Activated naive CD4-positive, alpha-beta T cell treated with anti-CD3 and anti-CD28 coated beads, Interleukin-2, amount 50 U/mL, for 72 hours (primary cell): ENCODE measurements at places on chromosomes 2 and 18.

- DNase-seq: no peak
Measured at GRCh38 chr2:68907920-68908253, 36.7 kb upstream of the BMP10 start.

DNA sequence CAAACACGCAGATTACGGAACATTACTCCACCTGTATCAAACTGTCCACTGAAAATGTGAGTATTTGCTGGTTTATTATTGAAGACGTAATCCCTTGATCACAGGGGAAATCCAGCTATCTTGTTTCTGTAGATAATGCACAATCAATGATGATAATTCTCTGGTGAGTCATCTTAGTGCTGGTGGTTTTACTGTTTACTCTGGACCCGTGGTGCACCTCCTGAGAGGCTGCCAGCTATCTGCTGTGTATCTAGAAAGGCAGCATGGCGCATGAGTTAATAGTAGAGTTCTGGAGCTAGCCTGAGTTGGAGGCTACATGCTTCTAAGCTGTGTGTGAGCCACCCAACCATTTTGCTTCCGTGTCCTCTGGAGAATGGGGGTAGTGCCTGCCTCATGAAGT, 6.5 kb downstream of the NCAPH start:
- DNase-seq: no peak

DNA sequence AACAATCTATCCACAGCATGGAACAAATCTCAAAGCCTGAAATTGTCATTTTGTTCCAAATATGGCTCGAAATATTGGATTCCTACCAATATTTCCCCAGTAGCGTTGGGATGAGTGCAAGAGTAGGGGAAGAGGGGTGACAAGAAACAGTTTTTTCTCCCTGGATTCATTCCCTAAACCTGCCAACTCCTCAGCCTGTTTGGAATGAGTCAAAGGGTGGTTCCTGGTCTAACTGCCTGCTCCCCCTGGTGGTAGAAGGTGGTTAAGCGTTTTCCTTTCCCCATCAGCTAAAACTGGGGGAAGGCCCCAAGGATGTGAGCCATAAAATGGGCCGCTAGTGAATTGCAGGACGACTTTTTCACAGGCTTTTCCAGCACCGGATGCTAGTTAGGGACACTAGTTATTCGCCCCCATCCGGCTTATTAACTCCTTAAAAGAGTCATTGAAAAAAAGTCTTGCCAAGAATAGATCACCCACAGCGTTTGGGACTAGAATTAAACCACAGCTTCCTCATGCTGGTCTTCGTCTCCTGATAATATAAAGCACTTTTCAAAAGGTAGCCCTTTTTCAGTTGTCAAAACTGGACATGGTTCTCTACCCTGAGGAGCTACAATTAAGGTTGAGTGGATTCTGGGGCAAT, 72.5 kb downstream of the DHRS9 start:
- DNase-seq: peak; percentile 71

DNA sequence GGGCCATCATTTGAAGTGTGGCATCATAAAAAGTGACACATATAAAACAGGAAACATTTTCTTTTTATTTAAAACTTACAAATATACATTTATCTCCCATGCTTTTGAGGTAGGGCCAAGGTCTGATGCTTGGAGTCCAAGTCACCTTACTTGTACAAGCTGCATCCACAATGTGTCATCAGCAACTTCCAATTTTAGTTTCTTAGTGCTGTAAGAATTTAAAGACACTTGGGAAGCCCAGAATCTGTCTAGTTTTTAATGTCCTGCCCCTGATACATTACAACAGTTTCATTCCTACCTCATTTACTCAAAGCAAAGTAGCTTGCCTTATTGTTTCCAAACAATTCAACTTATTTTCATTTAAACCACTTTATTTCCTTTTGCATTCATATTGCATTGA, 297.7 kb downstream of the MTX2 start:
- no peak for DNase-seq

GRCh38 chr2:28161466-28161865, 231.2 kb upstream of the FOSL2 start:
- DNase-seq: no peak

- no peak for DNase-seq
Measured at GRCh38 chr18:50172367-50172766, 22.6 kb downstream of the MYO5B start.

DNA sequence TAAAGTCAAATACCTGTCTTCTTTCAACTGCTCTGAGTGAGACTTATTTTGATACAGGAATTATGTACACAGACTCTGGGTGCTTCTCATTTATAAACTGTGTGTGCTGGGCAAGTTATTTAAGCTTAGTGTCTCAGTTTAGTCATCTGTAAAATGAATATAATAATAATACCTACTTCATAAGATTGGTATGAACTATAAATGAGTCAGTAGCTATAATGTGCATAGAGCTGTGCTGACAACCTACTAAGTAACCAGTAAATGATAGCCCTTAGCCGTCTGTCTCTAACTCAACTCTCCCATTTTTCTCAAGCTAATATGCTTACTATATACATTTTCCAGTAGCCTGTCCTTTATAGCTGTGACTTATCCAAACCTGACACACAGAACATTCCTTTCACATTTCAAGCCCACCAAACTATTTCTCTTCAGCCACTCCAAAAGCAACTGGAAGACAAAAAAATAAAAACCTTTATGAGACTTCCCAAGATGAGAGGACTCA, 319.8 kb downstream of the ETAA1 start:
- DNase-seq: no peak

- no peak for DNase-seq
Measured at GRCh38 chr2:101638181-101638711, 59.3 kb upstream of the MAP4K4 start.

DNA sequence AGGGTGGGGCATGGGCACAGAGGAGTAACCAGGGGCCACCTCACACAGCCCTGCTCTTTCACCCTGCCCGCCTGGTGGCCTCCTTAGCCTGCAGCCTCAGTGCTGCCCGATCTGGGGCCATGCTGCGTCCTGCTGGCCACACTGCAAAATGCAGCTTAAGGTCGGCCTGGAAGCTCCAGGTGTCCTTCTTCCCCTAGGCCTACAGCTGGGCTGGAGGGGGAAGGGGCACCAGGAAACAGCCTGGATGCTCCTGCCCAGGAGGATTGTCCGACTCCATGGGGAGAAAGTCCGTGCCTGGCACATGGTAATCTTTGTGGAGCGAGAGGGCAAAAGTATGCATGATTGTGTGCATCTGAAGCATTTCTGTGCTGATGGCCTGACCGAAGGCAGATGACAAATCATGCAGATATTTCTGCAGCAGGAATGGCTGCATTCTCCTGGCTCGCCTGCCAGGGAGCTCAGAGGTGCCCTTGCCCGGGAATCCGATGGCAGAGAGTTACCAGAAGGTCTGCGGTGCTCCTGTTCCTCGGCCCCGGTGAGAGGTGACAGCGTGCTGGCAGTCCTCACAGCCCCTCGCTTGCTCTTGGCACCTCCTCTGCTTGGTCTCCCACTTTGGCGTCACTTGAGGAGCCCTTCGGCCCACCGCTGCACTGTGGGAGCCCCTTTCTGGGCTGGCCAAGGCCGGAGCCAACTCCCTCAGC, 12.8 kb upstream of the ALPP start:
- DNase-seq: peak; percentile 49

DNA sequence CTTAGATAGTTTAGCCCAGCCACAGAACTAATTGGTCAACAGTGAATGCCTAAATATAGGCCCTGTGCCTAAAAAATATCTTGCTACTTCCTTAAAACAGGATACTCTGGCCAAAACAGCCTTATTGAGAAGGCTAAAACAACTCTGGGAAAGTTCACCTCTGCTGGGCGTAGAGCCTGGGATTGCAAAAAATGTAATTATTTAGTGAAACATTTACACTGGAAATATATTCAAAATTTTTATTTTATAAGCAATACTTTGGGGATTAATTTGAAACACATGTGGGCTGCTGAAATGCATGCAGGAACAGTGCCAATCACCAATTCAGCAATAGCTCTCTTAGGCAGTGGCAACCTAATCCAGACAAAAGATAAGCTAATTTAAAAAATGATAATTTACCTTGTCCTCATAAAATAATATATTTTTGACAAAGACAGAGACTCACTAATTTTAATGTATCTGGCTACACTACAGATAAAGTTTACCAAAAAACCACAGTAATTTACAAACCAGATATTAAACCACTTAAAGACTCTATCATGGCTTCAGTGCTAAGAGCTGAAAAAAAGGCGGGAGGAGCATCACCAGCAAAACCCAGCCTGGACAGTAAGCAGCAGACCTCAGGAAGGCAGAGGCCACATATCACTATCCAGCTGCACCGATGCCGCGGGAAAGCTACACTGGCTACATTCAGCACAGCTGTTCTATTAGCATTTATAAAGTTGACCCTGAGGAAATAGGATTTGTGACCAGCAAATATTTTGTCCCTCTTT, 18.5 kb downstream of the TRAK2 start:
- DNase-seq: no peak

GRCh38 chr18:3584266-3584861, 134.4 kb downstream of the TGIF1 start:
- no peak for DNase-seq

GRCh38 chr18:13577781-13578180, 148.6 kb downstream of the FAM210A start:
- no peak for DNase-seq

DNA sequence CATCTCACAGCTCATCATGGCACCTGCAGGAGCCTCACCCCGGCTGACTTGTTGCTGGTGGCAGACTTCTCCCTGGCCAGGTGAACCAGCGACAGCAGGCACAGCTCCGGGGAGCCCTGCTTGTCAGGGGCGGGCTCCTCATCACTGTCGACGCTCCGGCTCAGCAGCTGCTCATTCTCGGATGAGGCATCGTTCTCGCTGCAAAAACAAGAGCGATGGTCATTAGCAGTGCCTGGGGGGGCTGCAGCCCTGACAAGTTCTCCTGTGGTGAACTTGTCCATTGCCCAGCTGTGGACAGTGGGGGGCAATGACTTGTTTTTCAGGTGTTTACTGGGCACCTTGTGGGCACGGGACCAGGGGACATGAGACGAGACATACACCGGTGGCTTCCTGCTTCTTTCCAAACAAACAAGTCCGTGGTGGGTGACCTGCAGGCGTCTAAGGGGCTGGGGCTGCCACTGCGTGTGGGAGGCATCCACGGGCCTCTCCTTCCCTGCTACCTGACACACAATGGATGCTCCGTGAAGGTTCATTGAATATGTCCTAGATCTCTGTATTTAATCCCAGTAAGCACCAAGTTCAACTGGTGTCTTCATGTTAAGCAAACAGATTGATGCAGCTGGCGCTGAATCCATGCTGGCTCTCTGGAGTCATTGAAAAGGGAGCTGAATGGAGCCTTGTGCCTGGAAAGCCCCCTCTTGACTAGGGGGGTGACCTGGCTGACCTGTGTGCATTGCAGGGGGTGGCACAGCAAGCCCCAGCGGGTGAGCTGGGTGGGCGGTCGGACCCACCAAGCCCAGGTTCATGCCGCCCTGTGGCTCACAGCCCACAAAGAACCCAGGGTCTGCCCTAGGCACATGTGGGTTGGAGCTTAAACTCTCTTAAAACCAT, 81.0 kb downstream of the EDAR start:
- DNase-seq: no peak

- no peak for DNase-seq
Measured at GRCh38 chr2:223365158-223365679, 236.9 kb downstream of the SCG2 start.

DNA sequence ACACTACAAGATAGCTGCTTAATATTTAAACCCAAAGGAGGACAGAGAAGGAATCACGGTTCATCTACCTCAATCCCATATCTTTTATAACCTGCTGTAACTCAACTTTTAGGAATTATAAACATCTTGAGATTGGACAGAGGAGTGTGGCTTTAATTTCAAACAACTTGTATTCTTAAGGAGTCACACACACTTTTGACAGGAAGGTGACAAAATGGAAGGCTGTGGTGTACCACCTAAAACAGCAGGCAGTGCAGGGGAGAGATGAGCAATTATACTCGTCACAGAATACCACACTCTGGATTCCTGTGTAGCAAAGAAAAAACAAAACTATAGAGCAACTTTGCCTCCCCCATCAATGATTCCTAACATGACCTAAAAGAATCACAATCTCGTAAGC, 194.8 kb downstream of the ZEB2 start:
- DNase-seq: peak; percentile 55

DNA sequence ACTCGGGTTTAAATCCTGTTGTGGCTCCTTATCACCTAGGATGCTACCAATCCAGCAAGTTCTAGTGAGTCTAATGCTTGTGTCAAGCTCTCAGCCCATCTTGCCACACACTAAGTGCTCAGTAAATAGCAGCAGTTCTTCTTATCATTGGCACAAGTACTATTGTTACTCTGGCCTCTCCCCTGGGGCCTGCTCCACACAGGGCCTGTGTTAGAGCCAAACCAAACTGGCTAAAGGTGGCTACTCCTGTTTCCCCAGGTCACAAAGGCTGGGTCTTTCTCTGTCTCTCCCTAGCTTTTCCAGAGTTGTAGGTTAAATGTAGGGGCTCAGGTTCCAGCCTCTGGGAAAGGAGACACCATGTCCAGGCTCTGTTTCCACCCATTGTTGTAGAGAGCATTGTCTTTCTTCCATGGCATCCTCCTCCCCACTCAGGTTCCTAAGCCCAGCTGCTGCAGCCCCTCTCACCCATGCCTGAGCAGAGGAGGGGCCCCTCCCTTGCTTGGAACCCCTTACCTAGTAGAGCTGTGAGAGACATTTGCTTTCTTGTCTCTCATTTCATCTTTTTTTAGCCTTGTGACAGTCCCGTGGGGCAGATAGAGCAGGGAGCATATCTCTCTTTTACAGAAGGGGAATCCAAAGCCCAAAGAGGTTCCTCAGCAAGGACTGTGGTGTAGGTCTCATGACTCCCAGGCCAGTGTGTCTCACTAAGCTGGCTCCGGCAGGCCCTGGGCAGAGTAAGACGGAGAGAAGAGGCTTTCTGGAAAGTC, 56.4 kb upstream of the OTOF start:
- DNase-seq: no peak

DNA sequence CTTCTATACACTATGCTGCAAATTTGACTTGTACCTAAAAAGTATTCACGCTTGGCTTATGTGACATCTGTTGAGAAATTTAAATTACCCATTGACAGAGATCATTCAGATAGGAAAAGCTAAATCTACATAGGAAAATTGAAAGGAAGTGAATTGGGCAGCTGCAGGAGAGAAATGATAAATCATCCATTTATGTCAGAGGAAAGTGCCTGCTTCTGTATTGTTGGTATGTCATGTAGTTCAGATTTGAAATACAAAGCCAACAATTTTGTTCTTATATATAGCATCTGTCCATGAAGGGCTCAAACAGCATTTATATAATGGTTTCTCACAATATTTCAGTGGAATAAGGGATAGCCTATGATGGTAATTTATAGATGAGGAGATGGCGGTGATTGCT, 17.6 kb downstream of the LINC00305 start:
- DNase-seq: no peak

DNA sequence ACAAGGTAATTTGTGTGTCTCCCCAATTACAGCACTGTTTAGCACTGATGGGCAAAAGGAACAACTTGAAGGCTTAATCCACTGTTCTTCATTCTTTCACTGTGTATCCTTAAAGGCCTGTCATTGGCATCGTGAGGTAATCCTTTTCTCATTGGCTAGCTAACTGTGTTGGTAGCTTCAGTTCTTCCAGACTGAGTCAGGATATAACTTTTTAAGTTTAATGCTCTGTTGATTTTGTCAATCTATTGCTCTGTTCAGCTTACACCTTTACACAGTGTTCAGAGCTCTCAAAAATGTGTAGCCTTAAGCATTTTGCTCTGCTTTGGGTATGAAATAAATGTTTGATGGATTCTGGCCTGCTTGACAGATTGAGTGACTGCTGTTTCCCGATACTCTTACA, 148.2 kb downstream of the KIAA1328 start:
- DNase-seq: no peak

GRCh38 chr18:55416791-55417190, 171.2 kb downstream of the TCF4 start:
- no peak for DNase-seq

- no peak for DNase-seq
Measured at GRCh38 chr2:43054367-43054766, 172.0 kb downstream of the ZFP36L2 start.

GRCh38 chr2:168211664-168212163, 35.7 kb downstream of the STK39 start:
- no peak for DNase-seq
